ENCODE measurements at places on chromosomes 5 and 9. TPM values are rescaled to one million over a fixed set of nuclear protein-coding genes. Genes with fewer than 3 reads are reported as not detected.

- H3K4me3 ChIP-seq, result peak overlapping the region; percentile 71
- H3K27me3 ChIP-seq, result no peaks in the 10 kb centered on the region
- peak; percentile 56 for DNase-seq
- H3K36me3 ChIP-seq, result no peaks in the 10 kb centered on the region
Measured at GRCh38 chr9:132769906-132770769, 99.9 kb downstream of the GTF3C4 start.

DNA sequence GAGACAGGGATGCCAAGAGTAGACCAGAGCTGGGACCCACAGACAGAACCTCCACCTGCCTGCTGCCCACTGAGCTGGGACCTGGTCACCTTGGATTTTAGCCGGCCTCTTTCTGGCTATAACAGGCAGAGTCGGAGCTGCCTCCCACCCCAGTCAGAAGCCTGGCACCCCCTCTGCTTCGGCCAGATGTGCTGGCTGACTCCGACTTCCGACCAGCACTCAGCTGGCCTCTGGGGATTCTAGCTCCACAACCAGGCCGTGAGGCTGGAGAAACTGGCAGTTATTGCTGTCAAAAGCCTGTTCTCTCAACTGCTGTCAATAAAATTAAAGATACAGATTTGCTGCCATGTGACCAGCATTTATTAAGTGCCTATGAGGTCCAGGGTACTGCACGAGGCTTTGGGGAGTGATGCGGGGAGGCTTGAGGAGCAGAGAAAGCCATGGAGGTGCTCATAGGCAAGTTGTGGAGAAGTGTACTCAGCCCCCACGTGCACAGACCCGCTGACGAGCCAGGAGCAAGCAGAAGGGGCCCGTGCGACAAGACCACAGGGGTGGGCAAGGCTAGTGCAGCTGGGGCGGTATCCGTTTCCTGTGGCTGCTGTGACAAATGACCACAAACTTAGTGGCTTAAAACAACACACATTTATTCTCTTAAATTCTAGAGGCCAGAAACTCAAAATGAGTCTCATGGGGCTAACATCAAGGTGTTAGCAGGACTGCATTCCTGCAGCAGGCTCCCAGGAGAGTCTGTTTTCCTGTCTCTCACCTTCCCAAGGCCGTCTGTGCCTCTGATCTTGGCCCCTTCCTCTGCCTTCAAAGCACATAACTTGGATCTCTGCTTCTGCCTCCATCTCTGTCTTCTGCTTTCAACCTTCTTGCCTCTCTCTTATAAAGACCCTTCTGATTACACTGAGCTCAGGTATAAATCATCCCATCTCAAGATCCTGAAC lies 13.1 kb downstream of the GFI1B start:
- no peak overlapping the region for H3K4me3 ChIP-seq
- peaks cover 99% of the 10 kb centered on the region for H3K27me3 ChIP-seq
- no peak overlapping the region for H3K27ac ChIP-seq
- DNase-seq, result no peak
- H3K36me3 ChIP-seq, result no peaks in the 10 kb centered on the region

DNA sequence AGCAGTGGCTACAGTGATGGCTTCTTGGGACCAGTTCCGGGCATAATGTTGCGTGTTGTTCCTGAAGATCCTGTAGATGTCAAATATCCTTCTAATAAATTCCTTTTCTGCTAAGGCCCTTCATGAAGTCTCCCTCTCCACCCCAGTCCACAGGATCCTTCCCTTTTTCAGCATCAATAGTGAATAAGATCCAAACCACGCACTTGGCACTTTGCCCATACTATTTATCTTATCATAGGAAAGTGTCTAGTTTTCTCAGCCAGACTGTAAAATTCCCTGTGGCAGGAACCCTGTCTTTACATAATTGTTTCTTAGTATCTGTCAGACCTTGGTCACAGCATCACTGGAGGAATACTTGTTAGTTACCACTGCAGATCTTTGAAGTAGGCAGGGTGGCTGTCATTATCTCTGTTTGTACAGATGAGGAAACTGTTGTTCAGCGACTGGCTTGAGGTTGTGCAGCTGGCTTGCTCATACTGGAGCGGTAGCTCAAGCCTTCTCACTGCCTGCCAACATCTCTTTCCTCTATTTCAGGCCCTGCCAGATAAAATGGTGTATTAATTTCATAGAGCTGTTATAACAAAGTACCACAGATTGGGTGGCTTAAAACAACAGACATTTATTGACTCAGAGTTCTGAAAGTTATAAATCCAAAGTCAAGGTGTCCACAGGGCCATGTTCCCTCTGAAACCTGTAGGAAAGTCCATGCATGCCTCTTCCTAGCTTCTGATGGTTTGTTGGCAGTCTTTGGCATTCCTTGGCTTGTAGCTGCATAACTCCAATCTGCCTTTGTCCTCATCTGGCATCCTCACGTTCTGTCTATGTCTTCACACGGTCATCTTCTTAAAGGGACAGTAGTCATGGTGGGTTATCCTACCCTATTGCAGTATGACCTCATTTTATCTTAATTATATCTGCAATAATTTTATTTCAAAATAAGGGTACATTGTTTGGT lies 33.5 kb upstream of the APC start:
- no peak overlapping the region for H3K27ac ChIP-seq
- H3K4me1 ChIP-seq, result peaks cover 13% of the 10 kb centered on the region
- no peak for DNase-seq

DNA sequence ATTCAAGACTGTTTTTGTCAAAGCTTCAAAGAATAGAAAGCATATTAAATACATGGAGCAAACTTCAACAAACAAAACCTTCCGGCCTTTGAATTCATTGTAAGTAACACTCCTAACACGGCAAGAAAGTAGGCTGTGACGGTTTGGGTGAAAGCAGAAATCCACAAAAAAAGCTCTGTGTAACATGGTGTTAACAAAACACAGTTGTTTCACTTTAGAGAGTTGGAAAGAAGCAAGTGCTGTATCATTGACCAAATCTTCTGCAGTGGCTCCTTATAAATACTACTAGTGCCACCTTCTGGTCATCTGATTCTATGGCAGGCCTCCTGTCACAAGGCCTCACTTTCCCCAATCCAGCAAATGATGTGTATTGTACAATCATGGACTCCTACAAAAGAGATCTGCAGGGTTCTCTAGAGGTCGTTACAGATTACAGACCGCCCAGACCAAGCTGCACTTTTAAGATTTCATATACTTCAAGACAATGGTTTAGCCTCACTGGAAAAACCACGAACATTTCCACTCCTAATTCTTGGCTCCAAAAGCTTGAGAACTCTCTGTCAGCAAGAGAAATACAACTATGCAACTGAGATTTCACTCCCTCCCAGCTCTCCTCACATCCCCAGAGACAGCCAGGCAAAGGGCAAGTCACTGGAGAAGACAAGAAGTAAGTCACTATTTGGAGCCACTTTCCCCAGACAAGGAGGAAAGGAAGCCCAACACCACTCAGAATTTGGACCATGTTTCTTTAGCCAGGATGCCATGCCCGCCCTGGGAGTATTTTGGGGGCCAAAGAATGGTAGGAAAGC lies 196.2 kb downstream of the DTWD2 start:
- DNase-seq, result peak; percentile 12
- H3K27ac ChIP-seq, result no peak overlapping the region
- H3K4me1 ChIP-seq, result no peaks in the 10 kb centered on the region
- no peaks in the 10 kb centered on the region for H3K36me3 ChIP-seq

DNA sequence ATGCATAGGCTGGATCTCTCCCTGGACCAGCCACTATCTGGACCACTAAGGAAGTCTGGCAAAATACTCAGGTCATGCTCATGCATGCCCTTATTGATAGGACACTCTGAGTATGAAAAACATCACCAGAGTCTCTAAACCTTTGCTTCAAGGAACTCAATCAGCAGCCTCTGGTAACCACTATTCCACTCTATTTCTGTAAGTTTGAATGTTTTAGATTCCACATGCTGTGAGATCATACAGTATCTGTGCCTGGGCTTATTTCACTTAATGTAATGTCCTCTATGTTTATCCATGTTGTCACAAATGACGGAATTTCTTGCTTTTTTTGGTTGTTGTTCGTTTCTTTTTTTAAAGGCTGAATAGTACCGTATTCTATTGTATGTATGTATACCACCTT lies 68.3 kb downstream of the TARS1 start:
- H3K4me3 ChIP-seq, result no peak overlapping the region
- no peaks in the 10 kb centered on the region for H3K27me3 ChIP-seq
- no peak for DNase-seq
- no peaks in the 10 kb centered on the region for H3K36me3 ChIP-seq

DNA sequence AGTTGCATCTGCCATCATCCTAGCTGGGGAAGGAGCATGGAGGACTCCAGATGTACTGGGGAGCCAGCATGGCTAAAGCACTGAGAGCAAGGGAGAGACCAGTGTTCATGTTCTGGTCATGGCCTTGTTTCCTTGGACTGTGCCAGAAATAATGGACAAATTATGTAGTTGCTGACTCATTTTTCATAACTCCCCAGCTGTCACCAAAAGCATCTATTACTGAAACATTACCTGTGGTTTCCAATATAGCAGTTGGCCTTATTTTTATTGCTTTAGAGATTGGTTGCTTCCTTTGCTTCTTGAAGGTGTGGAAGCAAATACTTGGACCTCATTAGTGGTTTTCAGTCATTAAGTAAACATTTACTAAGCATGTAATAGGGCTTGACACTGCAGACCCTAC lies 11.3 kb downstream of the RALGPS1 start:
- no peaks in the 10 kb centered on the region for H3K36me3 ChIP-seq
- peaks cover 7% of the 10 kb centered on the region for H3K4me1 ChIP-seq
- DNase-seq, result no peak

- H3K36me3 ChIP-seq, result no peaks in the 10 kb centered on the region
- H3K4me3 ChIP-seq, result no peak overlapping the region
- no peak for DNase-seq
- H3K27ac ChIP-seq, result no peak overlapping the region
- no peaks in the 10 kb centered on the region for H3K4me1 ChIP-seq
Measured at GRCh38 chr9:84673806-84674205, 4.3 kb downstream of the NTRK2 start.

DNA sequence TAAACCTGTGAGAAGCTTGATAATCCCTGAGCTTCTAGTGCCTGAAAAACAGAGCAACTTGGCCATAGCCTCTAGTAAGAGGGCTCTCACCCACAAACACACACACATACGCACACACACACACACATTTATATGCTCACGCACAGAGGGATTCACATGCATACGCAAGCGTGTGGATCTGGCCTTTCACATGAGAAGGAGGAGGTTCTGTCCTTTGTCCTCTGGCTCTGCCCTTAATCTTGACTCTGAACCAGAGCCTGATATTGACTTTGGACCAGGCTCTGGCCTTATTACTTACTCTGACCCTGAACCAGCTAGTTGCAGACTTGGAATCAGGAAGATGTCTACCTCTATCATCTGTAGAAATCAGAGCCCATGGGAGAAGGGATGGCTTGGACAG lies 10.0 kb upstream of the P4HA2 start:
- H3K27me3 ChIP-seq, result no peaks in the 10 kb centered on the region
- H3K4me3 ChIP-seq, result no peak overlapping the region
- DNase-seq, result no peak
- no peaks in the 10 kb centered on the region for H3K4me1 ChIP-seq
- H3K27ac ChIP-seq, result no peak overlapping the region

- no peak for DNase-seq
- H3K36me3 ChIP-seq, result no peaks in the 10 kb centered on the region
- no peak overlapping the region for H3K4me3 ChIP-seq
- no peaks in the 10 kb centered on the region for H3K4me1 ChIP-seq
- no peaks in the 10 kb centered on the region for H3K27me3 ChIP-seq
- no peak overlapping the region for H3K27ac ChIP-seq
Measured at GRCh38 chr5:112005623-112005930, 248.6 kb upstream of the NREP start.

DNA sequence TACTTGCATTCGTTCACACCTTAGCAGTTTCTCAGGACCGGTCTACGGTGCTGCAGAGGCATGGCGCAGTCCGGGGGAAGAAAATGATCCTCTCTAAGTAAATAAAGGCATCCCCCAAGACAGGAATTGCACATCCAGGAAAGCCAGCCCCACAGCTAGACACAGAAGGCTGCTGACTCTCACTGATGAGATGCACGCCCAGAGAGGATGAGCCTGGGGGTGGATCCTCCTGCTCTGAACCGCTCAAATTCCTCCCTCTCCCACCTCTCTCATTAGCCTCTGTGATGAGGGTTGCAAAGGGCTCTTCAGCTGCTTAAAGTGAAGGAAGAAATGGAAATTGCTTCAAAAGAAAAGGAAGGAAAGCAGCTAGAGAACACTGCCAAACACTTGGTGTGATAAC lies 132.4 kb downstream of the TTLL11 start:
- H3K36me3 ChIP-seq, result no peaks in the 10 kb centered on the region
- no peak for DNase-seq

- H3K27me3 ChIP-seq, result no peaks in the 10 kb centered on the region
- no peaks in the 10 kb centered on the region for H3K36me3 ChIP-seq
- H3K4me1 ChIP-seq, result peaks cover 25% of the 10 kb centered on the region
- peak overlapping the region; percentile 48 for H3K27ac ChIP-seq
- H3K4me3 ChIP-seq, result no peak overlapping the region
- no peak for DNase-seq
Measured at GRCh38 chr5:107486489-107486888, 184.2 kb downstream of the EFNA5 start.

Gene SLC46A2
- total RNA-seq, result not detected

Data from PC-9 (cell line).